ENCODE measurements at places on chromosomes 6 and 20. TPM values are rescaled to one million over a fixed set of nuclear protein-coding genes. Genes with fewer than 3 reads are reported as not detected.

The MTCH1 gene
- total RNA-seq: 215 TPM

The KCNK16 gene
- not detected for total RNA-seq

The CDSN gene
- total RNA-seq: not detected

The SLC35F1 gene
- total RNA-seq: 2.5 TPM

The LY6G5B gene
- total RNA-seq: 8.5 TPM

The C6orf141 gene
- total RNA-seq: 25.9 TPM

The MLN gene
- total RNA-seq: not detected

DNA sequence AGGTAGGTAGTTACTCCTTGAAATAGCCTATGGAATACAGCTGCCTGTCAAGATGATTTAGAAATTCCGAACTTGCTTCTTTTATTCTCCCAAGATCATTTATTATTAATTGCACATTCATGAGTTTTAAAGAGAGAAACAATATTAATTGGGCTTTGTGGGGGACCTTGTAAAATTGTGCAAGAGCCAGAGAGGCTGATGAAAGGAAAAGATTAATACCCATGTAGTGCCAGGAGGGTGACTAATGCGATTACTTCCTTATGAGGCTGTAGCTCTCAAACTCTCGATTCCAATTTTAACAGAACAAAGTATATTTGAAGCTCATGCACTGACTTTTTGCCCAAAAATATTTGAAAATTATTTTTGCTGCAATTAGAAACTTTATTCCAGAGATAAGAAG is 423.8 kb upstream of the ID4 start:
- H3K27me3 ChIP-seq: no peaks in the 10 kb centered on the region
- DNase-seq: no peak
- no peaks in the 10 kb centered on the region for H3K36me3 ChIP-seq
- H3K4me3 ChIP-seq: no peak overlapping the region
- H3K27ac ChIP-seq: no peak overlapping the region

- H3K36me3 ChIP-seq: no peaks in the 10 kb centered on the region
- H3K27ac ChIP-seq: no peak overlapping the region
- no peaks in the 10 kb centered on the region for H3K4me1 ChIP-seq
- no peak overlapping the region for H3K4me3 ChIP-seq
- no peaks in the 10 kb centered on the region for H3K27me3 ChIP-seq
- no peak for DNase-seq
These were observed 217.4 kb upstream of the EYS start for GRCh38 chr6:65924411-65924810.

GRCh38 chr20:15033269-15033668 is 695.9 kb upstream of the FLRT3 start:
- no peaks in the 10 kb centered on the region for H3K4me1 ChIP-seq
- H3K36me3 ChIP-seq: no peaks in the 10 kb centered on the region
- no peak overlapping the region for H3K4me3 ChIP-seq

- peak overlapping the region; percentile 95 for H3K27ac ChIP-seq
- H3K27me3 ChIP-seq: no peaks in the 10 kb centered on the region
These were observed 21.5 kb downstream of the SYNJ2 start for GRCh38 chr6:158002951-158003853.

- no peaks in the 10 kb centered on the region for H3K27me3 ChIP-seq
- H3K4me3 ChIP-seq: no peak overlapping the region
These were observed 7.1 kb downstream of the BMP7 start for GRCh38 chr20:57259121-57259937.

DNA sequence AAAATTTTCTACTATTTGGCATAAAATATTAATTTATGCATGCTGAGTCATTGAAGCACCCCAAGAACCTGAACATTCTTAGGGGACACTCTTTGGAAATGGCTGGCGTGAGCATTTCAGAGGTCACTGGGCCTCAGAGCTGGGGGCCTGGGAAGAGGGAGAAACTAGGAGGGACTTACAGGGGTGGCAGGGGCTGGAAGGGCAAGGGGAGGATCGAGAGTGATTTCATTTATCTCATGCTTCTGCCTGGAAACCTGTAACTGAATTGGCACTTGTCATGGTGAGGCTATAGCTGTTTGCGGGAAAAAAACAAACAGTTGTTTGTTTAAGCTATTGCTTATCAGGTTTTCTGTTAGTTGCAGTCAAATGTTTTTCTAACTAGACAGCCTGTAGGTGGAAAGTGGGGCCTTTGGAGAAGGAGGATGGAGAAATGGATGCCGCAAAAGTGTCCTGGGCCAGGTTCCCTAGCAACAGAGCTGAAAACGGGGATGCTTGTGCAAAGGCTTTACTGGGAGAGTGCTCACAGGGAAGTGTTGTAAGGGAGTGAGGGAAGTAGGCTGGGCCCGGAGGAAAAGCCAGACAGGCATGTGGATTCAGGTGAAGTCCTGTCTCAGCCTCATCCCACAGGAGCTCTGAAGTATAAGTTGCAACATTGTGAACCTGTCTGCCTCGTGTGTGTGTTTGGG is 36.4 kb upstream of the KAT14 start:
- H3K27me3 ChIP-seq: no peaks in the 10 kb centered on the region
- no peak overlapping the region for H3K4me3 ChIP-seq
- H3K4me1 ChIP-seq: no peaks in the 10 kb centered on the region
- no peaks in the 10 kb centered on the region for H3K36me3 ChIP-seq

DNA sequence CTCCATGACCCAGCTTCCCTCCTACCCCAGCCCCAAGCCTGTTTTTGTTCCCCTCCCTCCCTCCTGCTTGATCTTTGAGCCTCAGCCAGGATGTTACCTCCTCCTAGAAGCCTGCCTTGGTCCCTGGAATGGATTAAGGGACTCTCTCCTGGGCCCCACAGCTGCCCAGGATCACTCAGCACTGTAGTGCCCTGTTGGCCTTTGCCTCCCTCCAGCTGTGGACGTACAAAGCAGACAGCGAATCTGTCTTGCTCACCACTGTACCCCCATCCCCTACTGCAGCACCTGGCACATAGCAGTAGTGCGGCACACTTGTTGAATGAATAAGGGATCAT is 11.8 kb upstream of the FAM110A start:
- H3K27ac ChIP-seq: no peak overlapping the region
- no peak overlapping the region for H3K4me3 ChIP-seq
- no peak for DNase-seq
- H3K36me3 ChIP-seq: no peaks in the 10 kb centered on the region
- H3K27me3 ChIP-seq: no peaks in the 10 kb centered on the region

DNA sequence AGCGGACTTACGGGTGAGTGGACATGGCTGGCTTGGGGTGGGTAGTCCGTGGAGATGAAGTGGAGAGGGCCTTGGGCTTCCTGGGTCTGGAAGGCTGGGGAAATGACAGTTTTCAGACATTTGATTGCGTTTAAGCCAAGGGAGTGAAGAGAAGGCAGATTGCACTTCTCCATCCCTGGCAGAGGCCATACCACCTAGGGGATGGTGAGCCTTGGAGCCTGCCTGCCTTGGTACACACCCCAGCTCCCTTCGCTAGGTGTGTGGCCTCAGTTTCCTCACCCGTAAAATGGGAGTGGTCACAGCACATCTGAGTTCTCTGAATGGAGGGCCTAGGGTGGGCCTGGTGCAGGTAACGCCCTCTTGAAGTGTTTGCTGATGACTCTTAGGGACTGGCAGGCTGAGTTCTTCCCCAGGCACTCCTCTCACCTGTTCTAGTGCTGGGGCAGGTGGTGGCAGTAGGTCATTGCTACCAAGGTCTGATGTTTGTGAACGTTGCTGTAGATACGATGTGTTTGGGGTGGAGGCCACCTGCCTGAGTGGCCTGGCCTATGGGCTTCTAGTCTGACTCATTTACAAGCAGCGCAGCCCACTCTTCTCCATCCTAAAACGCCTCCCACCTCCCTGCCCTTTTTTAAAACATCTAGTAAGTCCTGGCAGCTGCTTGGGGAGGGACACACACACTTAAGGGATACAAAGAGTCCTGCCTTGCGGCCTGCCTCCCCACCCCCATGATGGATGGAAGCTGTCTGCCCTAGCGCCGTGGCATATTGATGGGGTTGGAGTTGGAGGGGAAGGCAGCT is 2.3 kb downstream of the RBM38 start:
- H3K27ac ChIP-seq: peak overlapping the region; percentile 79
- peak overlapping the region; percentile 77 for H3K4me3 ChIP-seq
- no peaks in the 10 kb centered on the region for H3K27me3 ChIP-seq
- no peak for DNase-seq

DNA sequence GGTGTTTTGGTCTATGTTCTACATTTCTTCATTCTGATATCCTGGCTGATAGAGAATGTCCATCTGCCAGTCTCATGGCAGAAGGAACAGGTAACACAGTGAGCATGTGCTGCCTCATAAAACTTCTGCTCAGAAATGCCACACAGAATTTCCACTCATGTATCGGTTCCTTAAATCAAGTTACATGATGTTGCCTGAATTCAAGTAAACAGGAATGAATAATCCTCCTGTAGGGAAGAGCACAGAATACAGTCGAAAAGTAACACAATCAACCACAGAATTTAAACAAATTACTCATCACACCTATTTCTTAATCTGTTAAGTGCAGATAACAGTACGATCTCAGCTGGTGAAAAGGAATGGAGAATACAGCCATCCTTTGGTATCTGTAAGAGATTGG is 74.7 kb downstream of the FAM217A start:
- no peak for DNase-seq
- H3K4me3 ChIP-seq: no peak overlapping the region
- H3K27ac ChIP-seq: no peak overlapping the region
- no peaks in the 10 kb centered on the region for H3K27me3 ChIP-seq
- H3K4me1 ChIP-seq: no peaks in the 10 kb centered on the region

- H3K4me1 ChIP-seq: no peaks in the 10 kb centered on the region
- no peak overlapping the region for H3K4me3 ChIP-seq
- DNase-seq: no peak
- H3K36me3 ChIP-seq: no peaks in the 10 kb centered on the region
- H3K27me3 ChIP-seq: no peaks in the 10 kb centered on the region
These were observed 3.6 kb upstream of the PTGIS start for GRCh38 chr20:49571553-49571835.

DNA sequence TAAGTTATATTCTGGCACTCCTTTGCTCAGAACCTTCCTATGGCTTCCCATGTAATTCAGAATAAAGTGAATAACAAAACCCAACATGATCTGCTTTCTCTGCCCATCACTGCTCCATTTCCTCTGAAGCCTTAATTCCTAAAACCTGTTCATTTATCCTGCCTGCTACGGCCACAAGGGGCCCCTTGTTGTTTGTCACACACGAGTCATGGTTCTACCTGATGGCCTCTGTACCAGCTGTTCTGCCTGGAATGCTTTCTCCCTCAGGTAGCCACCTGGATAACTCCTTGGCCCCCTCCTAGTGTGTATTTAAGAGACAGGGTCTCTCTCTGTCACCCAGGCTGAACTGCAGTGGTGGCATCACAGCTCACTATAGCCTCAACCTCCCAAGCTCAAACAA is 26.8 kb downstream of the ERGIC3 start:
- DNase-seq: no peak
- no peak overlapping the region for H3K4me3 ChIP-seq
- H3K27me3 ChIP-seq: no peaks in the 10 kb centered on the region
- H3K4me1 ChIP-seq: no peaks in the 10 kb centered on the region
- no peaks in the 10 kb centered on the region for H3K36me3 ChIP-seq

DNA sequence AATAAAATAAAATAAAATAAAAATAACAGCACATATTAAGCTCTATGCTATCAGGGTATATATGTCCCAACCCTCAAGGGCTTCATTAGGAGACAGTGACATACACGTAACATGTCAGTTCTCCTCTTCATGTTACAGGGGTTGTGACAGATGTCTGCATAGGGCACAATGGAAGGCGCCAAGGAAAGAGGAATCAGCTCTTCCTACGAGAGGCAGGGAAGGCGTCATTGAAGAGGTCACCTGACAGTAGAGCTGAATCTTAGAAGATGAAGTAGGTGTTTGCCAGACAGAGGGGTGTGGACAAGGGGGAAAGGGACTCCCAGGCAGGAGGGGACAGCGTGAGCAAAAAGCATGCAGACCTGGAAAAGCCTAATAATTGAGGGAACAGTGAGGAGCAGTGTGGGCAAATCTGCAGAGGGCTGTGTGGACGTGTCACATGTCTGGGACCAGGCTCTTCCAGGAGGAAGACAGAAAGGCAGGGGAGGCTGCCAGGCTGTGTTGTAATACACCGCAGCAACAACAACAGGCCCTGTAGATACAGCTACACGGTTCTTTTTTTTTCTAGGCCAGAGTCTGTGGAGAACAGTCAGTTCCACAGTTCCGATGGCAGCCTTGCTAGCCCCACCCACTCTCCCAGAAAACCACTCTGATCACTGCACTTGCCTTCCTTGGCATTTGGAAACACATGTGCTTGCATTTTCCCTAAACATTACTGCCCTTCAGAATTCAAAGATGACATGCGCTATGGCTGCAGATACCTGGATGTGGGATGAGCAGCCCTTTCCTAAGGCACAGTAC is 2.5 kb upstream of the FKBP5 start:
- peak overlapping the region; percentile 88 for H3K27ac ChIP-seq
- H3K27me3 ChIP-seq: no peaks in the 10 kb centered on the region
- no peak overlapping the region for H3K4me3 ChIP-seq
- peak; percentile 94 for DNase-seq

DNA sequence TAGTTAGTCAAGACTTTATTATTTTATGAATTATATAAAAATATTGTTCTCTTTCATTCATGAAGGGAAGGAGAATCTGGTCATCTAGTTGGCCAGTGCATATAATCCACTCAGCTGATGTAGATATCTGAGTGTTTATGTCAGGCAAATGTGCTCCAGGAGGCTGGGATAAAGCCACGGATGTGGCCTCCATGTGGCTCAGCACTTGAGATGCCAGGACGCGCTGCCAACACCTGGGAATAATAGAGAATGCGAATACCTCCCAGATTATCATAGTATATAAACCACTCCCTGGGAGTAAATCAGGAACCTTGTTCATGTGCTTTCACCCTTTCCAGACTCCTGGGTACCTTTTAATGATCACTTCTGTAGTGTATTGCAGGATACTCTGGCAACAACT is 1006.0 kb downstream of the KIF16B start:
- H3K4me1 ChIP-seq: no peaks in the 10 kb centered on the region
- H3K27me3 ChIP-seq: no peaks in the 10 kb centered on the region
- no peak overlapping the region for H3K4me3 ChIP-seq
- H3K27ac ChIP-seq: no peak overlapping the region
- no peaks in the 10 kb centered on the region for H3K36me3 ChIP-seq

- H3K4me3 ChIP-seq: no peak overlapping the region
- no peaks in the 10 kb centered on the region for H3K36me3 ChIP-seq
- DNase-seq: no peak
- no peaks in the 10 kb centered on the region for H3K4me1 ChIP-seq
- no peak overlapping the region for H3K27ac ChIP-seq
These were observed 27.2 kb upstream of the HMGN3 start for GRCh38 chr6:79261666-79262065.

DNA sequence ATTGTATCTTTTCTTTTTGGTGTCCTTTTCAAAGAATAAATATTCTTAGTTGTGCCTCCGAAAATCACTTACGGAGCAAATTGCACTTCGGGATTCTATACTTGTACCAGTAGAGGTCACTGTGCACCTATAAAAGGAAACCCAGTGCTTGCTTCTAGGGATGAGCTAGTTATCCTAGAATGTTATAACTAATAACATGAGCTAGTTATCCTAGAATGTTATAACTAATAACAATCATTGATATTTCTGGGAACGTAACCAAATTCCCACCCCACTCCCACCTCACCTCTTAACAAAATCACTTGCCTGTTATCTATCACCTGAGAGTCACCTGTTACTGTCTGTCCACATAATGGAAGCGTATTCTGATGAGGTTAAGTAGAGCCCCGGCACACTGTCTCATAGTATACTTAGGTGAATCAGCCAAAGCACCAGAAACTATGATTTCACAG is 126.9 kb upstream of the TIAM2 start:
- no peak overlapping the region for H3K27ac ChIP-seq
- H3K27me3 ChIP-seq: no peaks in the 10 kb centered on the region
- no peak for DNase-seq
- no peaks in the 10 kb centered on the region for H3K36me3 ChIP-seq
- H3K4me1 ChIP-seq: no peaks in the 10 kb centered on the region

- H3K4me1 ChIP-seq: no peaks in the 10 kb centered on the region
- no peaks in the 10 kb centered on the region for H3K36me3 ChIP-seq
- no peak overlapping the region for H3K4me3 ChIP-seq
These were observed 292.0 kb upstream of the JARID2 start for GRCh38 chr6:14953836-14954235.

Measured in breast epithelium (tissue), 4 donors.